ENCODE measurements at places on chromosomes 7 and 10.

DNA sequence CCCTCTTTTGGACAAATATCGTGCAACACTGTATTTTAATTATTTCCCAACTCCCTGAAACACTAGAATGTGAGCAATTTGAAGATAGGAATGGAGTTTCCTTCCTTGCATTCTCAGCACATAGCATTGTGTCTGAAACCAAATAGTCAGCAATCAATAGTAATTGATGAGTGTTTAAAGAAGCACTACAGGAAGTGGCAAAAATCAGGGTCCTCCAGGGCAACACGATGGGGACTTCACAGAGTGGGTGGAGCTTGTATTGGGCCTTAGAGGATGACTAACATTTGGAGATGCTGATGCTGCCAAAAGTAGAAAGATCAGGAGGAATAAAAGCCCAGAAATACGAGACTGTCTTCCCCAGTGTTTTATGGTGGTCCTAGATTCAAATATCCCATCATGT is 94.9 kb downstream of the NPSR1 start:
- no peak overlapping the region for H3K27ac ChIP-seq
- no peaks in the 10 kb centered on the region for H3K4me1 ChIP-seq
- H3K36me3 ChIP-seq = no peaks in the 10 kb centered on the region
- H3K27me3 ChIP-seq = no peaks in the 10 kb centered on the region

- H3K36me3 ChIP-seq = no peaks in the 10 kb centered on the region
- H3K27ac ChIP-seq = no peak overlapping the region
- H3K27me3 ChIP-seq = no peaks in the 10 kb centered on the region
- no peak overlapping the region for H3K4me3 ChIP-seq
- DNase-seq = peak; percentile 27
These were observed 2.1 kb downstream of the GLCCI1 start for GRCh38 chr7:7970531-7971307.

- peaks cover 36% of the 10 kb centered on the region for H3K27me3 ChIP-seq
- peak overlapping the region; percentile 77 for H3K4me3 ChIP-seq
- H3K27ac ChIP-seq = no peak overlapping the region
- H3K4me1 ChIP-seq = peaks cover 14% of the 10 kb centered on the region
These were observed 718 bp upstream of the FZD1 start for GRCh38 chr7:91263384-91264045.

DNA sequence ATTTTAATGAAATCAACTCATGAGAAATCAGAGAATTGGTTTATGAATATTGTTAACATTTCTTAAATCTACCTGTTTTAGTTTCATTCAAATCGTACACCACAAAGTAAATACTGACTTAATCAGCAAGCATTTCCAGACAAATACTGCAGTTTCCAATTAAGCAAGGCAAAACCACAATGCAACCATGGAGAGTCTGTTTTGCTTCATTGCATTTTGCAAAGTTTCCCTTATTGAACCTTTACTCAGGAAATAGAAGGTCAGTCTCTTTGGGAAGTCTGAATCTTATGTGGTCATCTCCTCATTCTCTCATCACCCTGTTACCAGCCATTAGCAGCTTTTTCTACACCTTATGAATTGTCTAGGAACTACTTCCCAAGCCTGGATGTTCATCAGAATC is 400.5 kb downstream of the IPMK start:
- H3K27me3 ChIP-seq = no peaks in the 10 kb centered on the region
- H3K4me3 ChIP-seq = no peak overlapping the region
- H3K27ac ChIP-seq = no peak overlapping the region
- no peaks in the 10 kb centered on the region for H3K4me1 ChIP-seq
- H3K36me3 ChIP-seq = no peaks in the 10 kb centered on the region

- H3K36me3 ChIP-seq = no peaks in the 10 kb centered on the region
- no peaks in the 10 kb centered on the region for H3K27me3 ChIP-seq
- H3K4me3 ChIP-seq = no peak overlapping the region
- no peak for DNase-seq
- no peak overlapping the region for H3K27ac ChIP-seq
These were observed 69.9 kb downstream of the NKX6-2 start for GRCh38 chr10:132715776-132716680.

GRCh38 chr7:71517940-71518699 is 386.2 kb downstream of the GALNT17 start:
- no peaks in the 10 kb centered on the region for H3K4me1 ChIP-seq
- H3K4me3 ChIP-seq = no peak overlapping the region
- no peaks in the 10 kb centered on the region for H3K36me3 ChIP-seq
- H3K27me3 ChIP-seq = no peaks in the 10 kb centered on the region

Measured in activated CD8-positive, alpha-beta T cell treated with anti-CD3 and anti-CD28 coated beads, Interleukin-2, amount 10 ng/mL, durations not matched to agents 7 days and 5 days (primary cell).